ENCODE measurements at places on chromosomes 6 and 20. TPM values are rescaled to one million over a fixed set of nuclear protein-coding genes. Genes with fewer than 3 reads are reported as not detected.

The PROKR2 gene
- total RNA-seq, result not detected

The CCN5 gene
- total RNA-seq, result 994 TPM

The SYNGAP1 gene
- total RNA-seq, result 16.2 TPM

The HCRTR2 gene
- not detected for total RNA-seq

The RAMACL gene
- total RNA-seq, result 4.7 TPM

The CAGE1 gene
- total RNA-seq, result not detected

The TAB2 gene
- 56.0 TPM for total RNA-seq

The STMN3 gene
- 14.4 TPM for total RNA-seq

The RIMS1 gene
- total RNA-seq, result 3.5 TPM

The SLPI gene
- total RNA-seq, result 44.3 TPM

The ESR1 gene
- total RNA-seq, result 4.9 TPM

The GSTA1 gene
- total RNA-seq, result not detected

The HLA-DOB gene
- total RNA-seq, result not detected

The WFDC12 gene
- total RNA-seq, result not detected

DNA sequence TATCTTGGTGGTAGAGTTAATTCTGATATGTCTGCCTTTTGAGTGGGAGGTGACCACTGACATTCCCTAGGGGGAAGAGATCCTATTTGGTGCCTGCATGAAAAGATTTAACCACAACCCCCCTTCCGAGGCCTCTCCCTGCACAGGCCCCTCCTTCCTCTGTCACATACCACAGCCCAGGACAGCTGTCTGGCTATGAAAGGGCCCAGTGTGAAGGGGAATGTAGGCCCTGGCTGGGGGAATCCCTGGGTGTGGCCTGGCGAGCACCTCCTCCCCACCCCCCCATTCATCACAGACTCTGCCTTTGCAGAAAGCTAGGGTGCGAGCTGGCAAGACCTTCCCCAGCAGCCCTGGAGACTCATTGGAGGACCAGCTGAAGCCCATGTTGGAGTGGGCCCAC lies 27.4 kb upstream of the MAPRE1 start:
- no peak overlapping the region for H3K4me3 ChIP-seq
- no peaks in the 10 kb centered on the region for H3K27me3 ChIP-seq
- no peaks in the 10 kb centered on the region for H3K36me3 ChIP-seq

DNA sequence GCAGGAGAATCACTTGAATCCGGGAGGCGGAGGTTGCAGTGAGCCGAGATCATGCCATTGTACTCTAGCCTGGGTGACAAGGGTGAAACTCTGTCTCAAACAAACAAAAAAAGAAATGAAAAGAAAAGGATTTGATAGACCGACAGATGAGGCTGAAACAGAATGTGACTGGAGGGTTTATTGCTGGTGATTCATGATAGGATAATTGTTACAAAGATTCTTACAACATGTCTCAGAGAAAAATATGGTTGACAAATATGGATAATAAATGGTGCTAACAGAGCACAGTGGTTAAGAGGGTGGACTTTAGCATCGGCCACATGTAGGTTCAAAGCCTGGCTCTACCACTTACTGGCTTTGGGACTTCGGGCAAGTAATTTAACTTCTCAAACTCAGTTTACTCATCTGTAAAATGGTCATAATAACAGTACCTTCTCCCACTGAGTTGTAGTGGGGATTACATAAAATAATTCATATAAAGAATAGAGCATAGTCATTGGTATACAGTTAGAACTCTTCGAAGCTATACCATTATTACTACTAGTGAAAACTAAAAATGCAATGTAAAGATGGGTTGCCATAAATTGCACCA lies 131.9 kb downstream of the MAP3K7 start:
- H3K36me3 ChIP-seq, result no peaks in the 10 kb centered on the region
- no peak overlapping the region for H3K27ac ChIP-seq
- no peaks in the 10 kb centered on the region for H3K4me1 ChIP-seq
- H3K4me3 ChIP-seq, result no peak overlapping the region
- DNase-seq, result no peak

DNA sequence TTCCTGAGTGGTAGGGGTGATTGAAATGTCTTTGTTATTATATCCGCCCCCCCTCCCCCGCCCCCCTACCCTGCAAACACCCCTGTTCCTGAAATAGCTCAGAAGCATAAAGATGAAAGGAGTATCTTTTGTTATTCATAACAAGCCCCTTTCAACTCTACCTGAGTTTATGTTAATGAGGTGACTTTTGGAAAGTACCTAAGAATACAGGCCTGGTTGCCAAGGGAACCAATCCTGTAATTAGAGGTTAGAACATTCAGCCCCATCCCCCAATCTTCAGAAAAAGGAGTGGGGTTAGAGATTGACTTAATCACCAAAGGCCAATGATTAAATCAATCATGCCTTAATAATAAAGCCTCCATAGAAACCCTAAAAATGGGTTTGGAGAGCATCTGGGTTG lies 979.2 kb upstream of the GJE1 start:
- DNase-seq, result no peak
- no peak overlapping the region for H3K4me3 ChIP-seq
- no peaks in the 10 kb centered on the region for H3K36me3 ChIP-seq
- H3K4me1 ChIP-seq, result peaks cover 7% of the 10 kb centered on the region

- no peaks in the 10 kb centered on the region for H3K4me1 ChIP-seq
- no peaks in the 10 kb centered on the region for H3K27me3 ChIP-seq
- H3K36me3 ChIP-seq, result no peaks in the 10 kb centered on the region
- no peak for DNase-seq
Observed at GRCh38 chr6:153043719-153044118, 41.2 kb upstream of the MTRF1L start.

DNA sequence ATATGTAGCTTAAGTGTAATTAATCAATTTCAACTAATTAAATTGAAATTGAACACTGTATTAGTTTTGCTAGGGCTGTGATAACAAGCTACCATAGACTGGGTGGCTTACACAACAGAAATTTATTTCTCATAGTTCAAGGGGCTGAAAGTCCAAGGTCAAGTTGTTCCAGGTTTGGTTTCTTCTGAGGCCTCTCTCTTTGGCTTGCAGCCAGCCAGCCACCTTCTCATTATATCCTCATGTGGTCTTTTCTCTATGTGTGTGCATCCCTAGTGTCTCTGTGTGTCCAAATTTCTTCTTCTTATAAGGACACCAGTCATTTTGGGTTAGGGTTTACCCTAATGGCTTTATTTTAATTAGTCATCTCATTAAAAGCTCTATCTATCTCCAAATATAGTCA lies 611.7 kb downstream of the UTRN start:
- H3K27me3 ChIP-seq, result no peaks in the 10 kb centered on the region
- no peak overlapping the region for H3K4me3 ChIP-seq
- H3K27ac ChIP-seq, result no peak overlapping the region
- no peaks in the 10 kb centered on the region for H3K4me1 ChIP-seq

GRCh38 chr6:84062519-84063154 lies 29.1 kb downstream of the MRAP2 start:
- no peak overlapping the region for H3K27ac ChIP-seq
- H3K4me3 ChIP-seq, result no peak overlapping the region
- H3K27me3 ChIP-seq, result no peaks in the 10 kb centered on the region
- H3K4me1 ChIP-seq, result peaks cover 35% of the 10 kb centered on the region
- DNase-seq, result no peak
- H3K36me3 ChIP-seq, result peaks cover 18% of the 10 kb centered on the region

- DNase-seq, result no peak
- H3K27me3 ChIP-seq, result no peaks in the 10 kb centered on the region
- H3K4me3 ChIP-seq, result no peak overlapping the region
- no peaks in the 10 kb centered on the region for H3K36me3 ChIP-seq
Observed at GRCh38 chr20:3509064-3509463, 38.2 kb downstream of the ATRN start.

- H3K27me3 ChIP-seq, result no peaks in the 10 kb centered on the region
- DNase-seq, result no peak
- H3K4me1 ChIP-seq, result no peaks in the 10 kb centered on the region
- H3K36me3 ChIP-seq, result no peaks in the 10 kb centered on the region
Observed at GRCh38 chr6:41045664-41046063, 3.4 kb downstream of the TSPO2 start.

DNA sequence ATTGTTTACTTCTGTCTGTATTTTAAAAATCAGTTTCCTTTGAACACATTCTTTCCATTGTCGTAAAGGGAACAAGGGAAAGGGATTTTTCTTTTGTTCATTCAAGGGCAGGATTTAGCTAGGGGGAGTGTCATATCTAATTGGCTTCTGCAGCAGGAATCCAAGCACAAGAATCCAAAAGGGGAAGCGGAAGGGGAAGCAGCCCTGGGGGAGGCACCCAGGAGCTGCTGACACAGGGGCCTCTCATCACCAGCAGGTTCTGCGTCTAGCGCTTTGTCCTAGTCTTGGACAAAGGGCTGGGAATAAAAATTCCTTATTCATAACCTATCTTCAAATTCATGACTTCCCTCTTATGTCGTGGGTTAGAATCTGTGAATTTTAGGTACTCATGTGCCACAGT lies 13.7 kb downstream of the RIPK1 start:
- no peaks in the 10 kb centered on the region for H3K27me3 ChIP-seq
- no peak overlapping the region for H3K27ac ChIP-seq
- no peak for DNase-seq
- H3K4me1 ChIP-seq, result no peaks in the 10 kb centered on the region
- peaks cover 62% of the 10 kb centered on the region for H3K36me3 ChIP-seq
- H3K4me3 ChIP-seq, result no peak overlapping the region

- H3K36me3 ChIP-seq, result peaks cover 39% of the 10 kb centered on the region
- H3K4me3 ChIP-seq, result no peak overlapping the region
- no peaks in the 10 kb centered on the region for H3K27me3 ChIP-seq
- no peaks in the 10 kb centered on the region for H3K4me1 ChIP-seq
- H3K27ac ChIP-seq, result no peak overlapping the region
- DNase-seq, result no peak
Observed at GRCh38 chr20:32845786-32846185, 12.9 kb upstream of the EFCAB8 start.

- H3K36me3 ChIP-seq, result no peaks in the 10 kb centered on the region
- H3K27ac ChIP-seq, result no peak overlapping the region
- H3K27me3 ChIP-seq, result peaks cover 8% of the 10 kb centered on the region
- no peak for DNase-seq
Observed at GRCh38 chr6:105988812-105989577, 97.1 kb upstream of the PRDM1 start.

DNA sequence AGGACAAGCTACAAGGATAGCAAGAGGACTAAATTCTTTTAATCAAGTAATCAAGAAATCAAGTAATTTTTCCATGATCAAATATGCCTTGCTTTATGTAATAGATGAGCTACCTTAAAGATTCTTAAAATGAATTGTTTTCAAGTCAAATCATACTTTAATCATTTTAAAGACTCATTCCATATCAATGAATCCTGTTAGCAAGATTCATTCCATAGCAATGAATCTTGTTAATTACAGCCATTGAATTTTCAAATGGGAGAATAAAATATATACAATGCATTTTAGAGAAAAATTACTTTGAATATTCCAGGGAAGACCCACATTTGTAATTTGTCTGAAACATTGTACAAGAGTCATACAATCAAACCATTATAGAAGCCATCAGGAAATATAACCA lies 145.7 kb downstream of the RFX6 start:
- no peaks in the 10 kb centered on the region for H3K4me1 ChIP-seq
- H3K27ac ChIP-seq, result no peak overlapping the region
- no peaks in the 10 kb centered on the region for H3K27me3 ChIP-seq
- no peaks in the 10 kb centered on the region for H3K36me3 ChIP-seq
- no peak overlapping the region for H3K4me3 ChIP-seq

DNA sequence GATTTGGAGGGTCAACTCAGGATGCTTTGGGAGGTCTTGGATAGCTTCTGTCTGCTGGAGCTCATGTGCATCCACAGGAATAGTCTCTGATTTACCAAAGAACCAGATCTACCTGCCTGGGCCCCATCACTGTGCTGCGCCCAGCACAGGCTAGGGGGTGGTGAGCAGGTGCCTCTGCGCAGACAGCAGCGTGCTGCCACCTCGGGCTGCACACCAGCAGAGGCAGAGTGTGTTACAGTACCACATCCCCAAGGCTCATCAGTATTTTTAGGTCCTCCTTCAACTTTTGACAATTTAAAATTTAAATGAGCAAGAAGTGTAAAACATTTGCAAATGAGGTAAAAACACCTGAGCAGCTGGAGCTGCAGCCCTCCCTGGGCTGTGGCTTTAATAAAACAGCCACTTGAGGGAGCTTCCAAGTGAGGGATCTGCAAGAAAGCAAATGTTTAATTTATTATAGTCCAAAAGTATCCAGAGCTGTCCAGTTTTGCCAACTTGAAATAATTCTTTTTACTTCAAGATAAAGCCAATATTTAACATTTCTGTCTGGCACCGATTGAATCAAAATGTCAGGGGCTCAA lies 324.9 kb downstream of the ZFAND3 start:
- H3K27me3 ChIP-seq, result no peaks in the 10 kb centered on the region
- no peaks in the 10 kb centered on the region for H3K4me1 ChIP-seq
- no peak for DNase-seq
- no peaks in the 10 kb centered on the region for H3K36me3 ChIP-seq
- no peak overlapping the region for H3K27ac ChIP-seq

DNA sequence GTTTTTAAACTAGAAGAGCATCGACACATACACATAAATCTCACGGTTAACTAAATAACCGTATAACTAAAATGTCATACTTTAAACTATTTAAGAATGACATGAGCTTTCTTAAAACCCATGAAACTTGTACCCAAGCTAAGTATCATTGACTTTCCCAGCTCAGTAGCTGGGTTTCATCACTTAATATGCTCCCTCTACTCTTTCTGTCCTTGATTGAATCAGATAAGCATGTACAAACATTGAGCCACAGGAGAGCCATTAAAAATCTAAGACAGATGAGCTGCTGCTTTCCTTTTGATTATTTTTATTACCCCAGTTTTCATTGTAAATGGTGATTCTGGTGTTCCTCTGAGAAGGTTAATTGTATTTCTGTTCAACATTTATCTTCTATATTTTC lies 115.8 kb downstream of the FOXO3 start:
- no peaks in the 10 kb centered on the region for H3K36me3 ChIP-seq
- H3K27ac ChIP-seq, result no peak overlapping the region
- H3K4me1 ChIP-seq, result peaks cover 69% of the 10 kb centered on the region

- peaks cover 18% of the 10 kb centered on the region for H3K4me1 ChIP-seq
- H3K4me3 ChIP-seq, result no peak overlapping the region
- no peaks in the 10 kb centered on the region for H3K27me3 ChIP-seq
- H3K27ac ChIP-seq, result no peak overlapping the region
- DNase-seq, result no peak
Observed at GRCh38 chr20:46394872-46395760, 11.3 kb downstream of the ELMO2 start.

DNA sequence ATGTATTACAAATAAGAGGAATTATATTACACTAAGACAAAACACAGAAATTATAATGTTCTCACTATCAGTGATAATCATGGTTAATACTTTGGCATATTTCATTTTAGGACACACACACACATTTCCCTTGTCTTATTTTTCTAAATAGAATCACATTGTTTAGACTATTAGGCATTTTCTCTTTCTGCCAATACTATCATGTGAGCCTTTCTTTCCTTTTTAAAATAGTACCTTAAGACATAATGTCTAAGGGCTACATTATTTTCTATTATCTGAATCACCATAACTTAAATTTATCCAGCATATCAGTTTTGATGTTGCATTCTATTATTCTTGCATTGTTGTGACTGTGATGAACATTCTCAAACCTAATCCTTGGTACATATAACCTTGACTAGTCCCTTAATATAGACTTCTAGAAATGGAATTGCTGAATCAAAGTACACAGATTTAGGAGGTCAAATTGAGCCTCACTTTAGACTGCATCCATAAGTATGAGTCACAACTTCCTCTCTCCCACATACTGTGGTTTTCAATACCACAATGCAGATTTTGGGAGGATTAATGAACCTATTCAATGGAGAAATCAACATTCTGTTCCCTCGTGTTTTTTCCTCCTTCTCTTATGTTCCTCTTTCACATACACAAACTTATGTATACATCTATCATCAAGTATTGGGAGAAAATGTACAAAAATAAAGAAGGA lies 212.6 kb downstream of the MOXD1 start:
- peak overlapping the region; percentile 31 for H3K27ac ChIP-seq
- H3K27me3 ChIP-seq, result no peaks in the 10 kb centered on the region
- H3K4me3 ChIP-seq, result no peak overlapping the region
- DNase-seq, result no peak
- H3K36me3 ChIP-seq, result no peaks in the 10 kb centered on the region
